ENCODE measurements at places on chromosomes 11 and 22.

DNA sequence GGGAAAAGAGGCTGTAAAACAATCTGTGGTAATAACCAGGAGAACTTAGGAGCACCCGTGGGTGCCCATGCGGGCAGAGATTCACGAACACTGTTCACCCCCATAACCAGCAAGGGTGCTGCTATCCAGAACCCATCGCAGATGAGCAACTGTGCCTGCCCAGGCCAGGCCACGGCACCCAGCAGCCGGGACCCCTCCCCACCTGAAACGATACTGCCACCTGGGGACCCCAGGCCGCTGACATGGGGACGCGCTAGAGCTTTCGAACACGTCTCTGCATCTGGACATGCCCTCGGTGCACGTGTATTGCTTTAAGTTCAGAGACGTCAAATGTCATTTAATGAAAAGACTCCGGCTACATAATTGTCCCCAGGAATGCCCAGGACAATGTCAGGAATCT lies 14.3 kb upstream of the MUC2 start:
- DNase-seq: no peak

DNA sequence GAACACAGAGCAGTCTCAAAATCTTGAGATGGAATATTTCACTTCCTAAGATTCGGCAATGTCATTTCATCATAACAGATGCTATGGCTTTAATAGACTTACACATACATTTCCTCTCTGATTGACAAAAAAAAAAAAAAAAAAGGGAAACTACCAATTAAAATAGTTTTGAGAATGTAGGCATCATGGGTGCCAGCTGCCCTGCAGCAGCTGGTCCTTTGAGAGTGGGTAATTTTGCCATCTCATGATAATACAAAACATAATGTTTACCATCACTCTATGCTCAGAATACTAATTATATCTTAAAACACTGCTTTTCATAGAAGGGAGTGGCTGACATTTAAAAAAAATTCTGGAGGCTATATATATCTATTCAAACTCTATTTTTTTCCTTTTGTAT lies 775.6 kb upstream of the CCDC90B start:
- DNase-seq: no peak

DNA sequence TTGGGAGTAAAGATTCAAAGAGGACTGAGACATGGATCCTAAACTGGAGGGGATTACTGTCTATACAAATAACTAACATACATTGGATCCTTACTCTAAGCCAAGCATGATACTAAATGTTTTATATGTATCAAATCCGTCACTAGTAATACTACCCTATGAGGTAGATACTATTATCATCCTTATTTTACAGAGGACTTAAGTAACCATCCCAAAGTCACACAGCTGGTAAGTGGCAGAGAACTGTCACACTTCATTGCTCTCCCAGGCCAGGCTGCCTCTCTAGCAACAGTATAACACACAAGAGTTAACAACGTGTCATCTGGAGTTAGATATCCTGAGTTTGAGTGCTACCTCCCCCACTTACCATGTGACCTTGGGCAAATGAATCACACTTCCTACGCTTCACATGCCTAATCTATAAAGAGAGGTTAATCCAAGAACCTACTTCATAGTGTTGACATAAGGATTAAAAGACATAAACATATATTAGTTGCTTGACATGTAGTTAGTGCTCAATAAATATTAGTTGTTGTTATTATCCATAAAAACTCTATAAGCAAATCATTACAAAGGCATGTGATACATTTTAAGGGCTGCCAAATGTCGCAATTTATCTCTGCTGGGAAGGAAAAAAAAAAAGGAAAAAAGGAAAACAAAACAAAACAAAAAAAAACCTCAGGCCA lies 33.8 kb upstream of the SPON1 start:
- no peak for DNase-seq

- no peak for DNase-seq
These were observed 30.9 kb downstream of the INSC start for GRCh38 chr11:15145615-15146014.

- DNase-seq: peak; percentile 24
These were observed 106.8 kb upstream of the CLMP start for GRCh38 chr11:123301696-123302400.

DNA sequence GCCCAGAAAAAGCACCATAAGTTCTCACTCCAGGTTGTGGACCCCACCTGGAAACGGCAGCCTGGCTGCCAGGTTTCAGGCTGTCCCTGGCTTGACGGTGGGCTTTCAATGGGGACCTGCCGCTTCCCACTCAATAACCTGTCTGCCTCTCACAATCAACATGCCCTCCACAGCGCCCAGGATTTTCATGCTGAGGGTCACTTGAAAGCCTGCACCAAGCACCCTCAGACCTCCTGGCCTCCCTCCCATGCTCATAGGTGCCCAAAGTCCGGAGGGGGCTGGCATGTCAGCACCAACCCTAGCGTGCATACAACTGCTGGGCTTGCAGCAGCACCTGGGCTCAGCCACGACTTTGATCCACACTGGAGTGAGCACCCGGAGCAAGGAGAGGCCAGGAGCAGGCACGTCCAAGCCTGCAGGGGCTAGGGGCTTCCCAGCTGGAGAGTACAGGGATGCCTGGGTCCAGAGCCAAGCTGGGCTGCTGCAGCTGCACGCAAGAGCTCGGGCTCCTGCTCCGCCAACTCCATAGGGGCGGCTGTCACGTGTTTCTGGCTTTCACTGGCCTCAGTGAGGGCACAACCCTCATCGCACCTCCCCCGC lies 1214.3 kb upstream of the RAG2 start:
- DNase-seq: no peak

DNA sequence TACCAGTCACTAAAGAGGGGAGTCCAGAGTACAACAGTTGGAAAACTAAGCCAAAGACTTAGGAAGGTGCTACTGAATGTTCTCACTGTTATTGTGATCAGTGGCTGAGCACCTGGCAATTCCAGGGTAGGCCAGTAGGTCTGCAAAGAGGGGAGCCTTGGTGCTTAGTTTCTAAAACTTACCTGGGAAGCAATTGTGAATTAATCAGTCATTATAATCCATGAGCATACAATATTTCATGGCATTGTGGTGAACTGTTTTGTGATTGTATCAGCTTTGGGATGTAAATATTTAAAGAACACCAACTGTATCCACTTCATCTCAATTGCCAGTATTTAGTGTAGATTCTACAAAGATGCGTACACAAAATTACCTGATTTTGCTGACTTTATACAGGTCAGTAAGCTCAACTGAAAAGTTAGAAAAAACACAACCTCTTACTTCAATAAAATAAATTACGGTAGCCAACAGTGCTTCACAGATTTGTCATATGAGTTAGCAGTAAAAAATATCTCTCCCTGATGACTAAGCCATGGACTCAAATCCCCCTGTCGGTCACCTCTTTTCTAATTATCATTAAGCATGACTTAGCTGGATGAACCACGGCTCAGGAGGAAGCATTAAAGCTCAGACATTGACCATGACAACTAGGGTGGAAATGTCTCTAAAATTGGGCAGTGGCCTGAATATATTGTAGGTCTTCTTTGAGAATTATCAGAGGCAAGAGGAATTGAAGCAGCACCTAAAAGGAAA lies 30.8 kb upstream of the SORL1 start:
- DNase-seq: no peak

- DNase-seq: no peak
These were observed 72.0 kb downstream of the VPREB1 start for GRCh38 chr22:22316589-22316988.

GRCh38 chr22:17733466-17733865 lies 40.8 kb downstream of the BID start:
- no peak for DNase-seq

DNA sequence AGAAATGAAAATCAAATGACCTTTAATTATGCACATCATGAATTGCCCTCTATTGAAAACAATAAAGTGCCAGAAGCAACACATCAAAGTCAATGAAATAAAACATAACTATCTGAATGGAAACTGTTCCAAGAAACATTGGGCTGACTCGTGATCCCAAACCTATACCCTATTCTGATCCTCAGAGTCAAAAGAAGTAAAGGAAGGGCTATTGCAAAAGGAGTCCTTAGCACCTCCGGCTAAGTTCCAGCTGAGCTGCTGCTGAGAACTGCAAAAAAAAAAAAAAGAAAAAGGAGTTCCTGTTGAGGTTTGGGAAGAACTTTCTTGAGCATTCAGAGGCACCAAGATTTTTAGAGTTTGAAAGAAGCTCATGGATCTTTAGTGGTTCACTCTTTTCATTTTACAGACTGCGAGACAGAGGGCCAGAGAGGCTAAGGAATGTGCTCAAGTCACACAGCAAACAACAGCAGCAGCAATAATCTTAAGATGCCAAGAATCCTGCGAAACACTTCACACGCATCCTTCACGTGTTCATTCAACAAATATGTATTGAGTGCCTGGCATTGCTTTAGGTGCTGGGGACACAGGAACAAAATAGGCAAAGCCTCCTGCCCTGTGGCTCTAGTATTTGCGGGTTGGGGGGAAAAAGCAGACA lies 841 bp upstream of the TMPRSS13 start:
- no peak for DNase-seq

- DNase-seq: peak; percentile 29
These were observed at the start of gene ADAMTS15 for GRCh38 chr11:130448416-130449309. Gene ADAMTS15 (plus strand): TSS chr11:130448645. CDS start chr11:130448974, 329 bp downstream.

DNA sequence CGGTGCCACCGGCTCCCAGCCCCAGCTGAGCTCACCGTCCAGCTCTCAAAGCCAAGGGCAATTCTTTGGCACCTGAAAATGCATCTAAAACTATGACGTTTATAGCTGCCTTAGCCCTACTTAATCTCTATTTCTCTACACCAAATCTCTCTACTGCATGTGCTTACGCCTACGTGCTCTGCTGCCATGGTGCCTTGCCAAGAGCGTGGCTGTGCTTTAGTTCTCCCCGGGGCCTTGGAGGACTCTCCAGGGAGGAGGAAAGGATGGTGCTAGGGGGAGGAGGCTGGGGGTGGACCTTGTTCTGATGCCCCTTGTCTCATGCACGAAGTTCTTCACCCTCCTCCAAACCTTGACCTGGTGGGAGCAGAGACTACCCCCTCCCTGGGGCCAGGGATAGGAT lies 9.0 kb upstream of the BID start:
- DNase-seq: no peak

DNA sequence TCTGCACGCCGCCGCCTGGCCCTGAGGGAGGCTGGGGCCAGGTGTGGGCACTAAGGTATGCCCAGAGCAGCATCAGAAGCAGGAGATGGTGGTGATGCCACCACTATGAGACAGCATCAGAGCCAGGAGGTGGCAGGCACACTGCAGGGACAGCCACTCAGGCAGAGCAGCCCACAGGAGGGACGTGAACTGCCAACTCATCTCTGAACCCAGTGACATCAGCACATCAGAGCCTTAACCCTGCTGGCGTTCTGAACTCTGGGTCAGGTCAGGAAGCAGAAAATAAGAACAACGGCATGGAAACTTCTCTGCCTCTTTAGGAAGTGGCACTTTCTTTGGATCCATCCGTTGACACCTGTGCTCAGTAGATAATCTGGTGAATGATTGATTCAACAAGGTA lies 14.7 kb upstream of the IFT27 start:
- no peak for DNase-seq
